ENCODE measurements at places on chromosomes 7 and 10. TPM values are rescaled to one million over a fixed set of nuclear protein-coding genes. Genes with fewer than 3 reads are reported as not detected.
A peak's percentile ranks its signal among the peaks of the same experiment; 100 is the strongest.

- DNase-seq = no peak
Measured at GRCh38 chr7:17194656-17195055, 103.8 kb upstream of the AHR start.

DNA sequence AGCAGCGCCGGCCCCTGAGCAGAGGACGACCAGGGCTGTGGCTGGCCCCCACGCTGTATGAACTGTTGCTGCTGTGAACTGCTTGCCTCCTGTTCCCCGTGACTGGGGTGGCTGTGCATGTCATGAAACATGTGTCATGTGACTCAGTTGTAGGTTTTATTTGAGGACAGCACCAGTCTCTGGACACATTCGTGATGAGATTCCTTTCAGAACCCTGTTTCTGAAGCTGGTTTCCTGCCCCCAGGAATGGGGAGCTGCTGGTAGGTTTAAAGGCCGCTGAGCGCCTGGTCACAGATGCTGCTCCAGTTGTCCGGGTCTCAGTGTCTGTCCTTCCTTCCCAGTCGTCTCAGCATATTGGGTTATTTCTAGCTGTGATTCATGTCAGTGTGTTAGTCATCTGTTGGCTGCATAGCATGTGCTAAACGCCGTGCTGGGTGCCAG, 79.1 kb upstream of the PPIF start:
- DNase-seq = peak; percentile 90

DNA sequence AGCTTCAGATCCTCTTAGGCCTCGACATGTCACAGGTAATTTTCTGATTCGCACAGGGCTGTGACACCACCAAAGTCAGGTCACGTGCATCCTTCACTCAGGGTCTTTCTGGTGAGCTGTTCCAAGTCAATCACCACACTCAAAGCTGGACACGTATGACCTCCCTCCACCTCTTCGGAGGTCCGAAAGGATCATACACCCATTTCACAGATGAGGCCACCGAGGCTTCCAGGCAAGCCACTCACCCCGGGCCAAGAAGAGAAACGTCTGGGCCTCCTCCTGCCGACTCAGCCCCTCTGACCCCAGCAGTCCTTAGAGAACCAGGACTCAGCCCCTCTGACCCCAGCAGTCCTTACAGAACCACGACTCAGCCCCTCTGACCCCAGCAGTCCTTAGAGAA, 74.6 kb downstream of the FOXL3 start:
- no peak for DNase-seq

GRCh38 chr7:117085275-117085674, 132.0 kb downstream of the ST7 start:
- peak; percentile 50 for DNase-seq

DNA sequence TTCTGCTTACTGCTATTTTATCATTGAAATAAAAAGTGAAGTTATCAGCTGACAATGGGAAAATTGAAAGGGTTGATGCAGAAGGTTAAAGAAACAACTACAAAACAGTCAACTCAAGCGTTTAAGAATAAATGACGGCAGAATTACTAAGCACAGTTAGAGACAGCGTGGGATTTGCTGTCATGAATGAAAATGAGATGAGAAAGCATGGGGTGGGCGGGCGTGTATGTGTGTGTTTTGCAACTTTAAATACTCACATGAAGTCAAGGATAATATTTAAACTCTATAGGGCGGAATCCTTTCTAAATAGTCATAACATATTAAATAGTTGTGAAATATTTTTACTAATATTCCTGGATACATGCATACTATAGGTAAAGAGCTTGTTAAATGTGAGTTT, 450.8 kb downstream of the ETV1 start:
- DNase-seq = peak; percentile 71

DNA sequence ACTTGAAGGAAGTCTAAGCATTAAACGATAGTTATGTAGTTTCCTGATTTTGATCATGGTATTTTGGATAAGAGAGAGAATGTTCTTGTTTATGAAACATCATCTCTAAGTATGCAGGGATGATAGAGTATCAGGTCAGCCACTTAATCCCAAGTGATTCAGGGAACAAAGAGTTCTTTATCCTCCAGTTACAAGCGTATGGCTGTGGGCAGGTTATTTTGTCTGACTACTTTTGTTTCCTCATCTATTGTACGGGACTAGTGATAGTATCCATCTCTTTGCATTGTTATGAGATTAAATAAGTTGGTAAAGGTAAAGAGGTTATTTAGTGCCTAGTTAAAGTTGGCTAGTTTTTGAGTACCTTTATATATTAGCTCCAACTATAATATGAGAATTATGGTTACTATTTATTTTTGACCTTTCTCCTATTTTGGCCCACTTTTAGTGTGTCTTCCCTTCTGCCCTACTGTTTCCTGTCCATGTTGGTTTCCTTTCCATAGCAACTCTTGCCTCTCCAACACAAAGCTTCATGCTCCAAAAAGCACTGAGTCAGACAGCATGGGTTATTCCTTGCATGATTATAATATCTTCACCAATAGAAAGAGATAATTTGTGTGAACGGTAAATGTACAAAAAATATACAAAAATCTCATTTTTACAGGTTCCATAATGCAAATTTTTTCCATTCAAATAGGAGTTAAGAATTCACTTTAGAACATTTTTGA, 65.4 kb downstream of the SP8 start:
- no peak for DNase-seq

Gene HOXA2
- total RNA-seq = not detected

Gene SVIL
- 6.6 TPM for total RNA-seq

Gene GSTO1
- total RNA-seq = 236 TPM

GRCh38 chr10:8238986-8239385, 184.5 kb downstream of the GATA3 start:
- DNase-seq = no peak

GRCh38 chr10:85786401-85786899, 580.1 kb downstream of the GRID1 start:
- DNase-seq = no peak

DNA sequence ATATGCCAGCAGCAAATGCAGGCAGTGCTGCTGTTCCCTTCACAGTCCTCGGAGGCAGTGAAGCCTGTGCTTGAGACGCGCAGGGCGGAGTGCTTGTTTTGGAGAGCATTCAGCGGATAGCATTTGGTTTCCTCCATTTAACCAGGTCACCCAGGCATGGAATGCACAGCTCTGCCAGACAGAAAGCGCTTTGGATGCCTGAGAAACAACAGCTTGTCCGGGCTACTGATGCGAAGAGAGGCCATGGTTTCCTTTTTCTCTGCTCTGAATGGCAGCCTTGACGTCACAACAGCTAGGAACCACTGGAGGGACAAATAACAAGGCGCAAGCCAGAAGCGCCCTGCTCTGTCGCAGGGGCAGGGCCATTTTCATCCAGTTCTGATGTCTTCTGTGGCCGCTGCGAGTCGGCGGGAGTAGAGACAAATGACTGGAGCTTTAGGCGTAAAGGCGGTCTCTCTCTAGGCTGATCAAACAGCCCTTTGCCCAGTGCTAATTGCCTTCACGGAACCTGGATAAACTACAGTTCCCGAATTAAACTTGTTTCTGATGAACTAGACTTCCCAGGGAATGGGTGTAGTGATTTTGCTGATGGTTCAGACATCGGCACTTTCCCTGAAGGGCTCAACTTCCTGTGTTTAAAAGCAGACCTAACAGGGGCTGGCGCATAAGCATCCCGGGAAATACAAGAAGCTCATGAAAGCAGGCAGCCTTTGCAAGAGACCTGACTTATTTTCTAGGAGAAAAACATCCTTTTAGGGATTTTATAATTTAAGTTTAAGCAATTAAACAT, 187.6 kb upstream of the KLF14 start:
- DNase-seq = peak; percentile 80

Gene GIMAP7
- total RNA-seq = not detected

GRCh38 chr7:132191418-132191817, 384.9 kb downstream of the PLXNA4 start:
- DNase-seq = no peak

DNA sequence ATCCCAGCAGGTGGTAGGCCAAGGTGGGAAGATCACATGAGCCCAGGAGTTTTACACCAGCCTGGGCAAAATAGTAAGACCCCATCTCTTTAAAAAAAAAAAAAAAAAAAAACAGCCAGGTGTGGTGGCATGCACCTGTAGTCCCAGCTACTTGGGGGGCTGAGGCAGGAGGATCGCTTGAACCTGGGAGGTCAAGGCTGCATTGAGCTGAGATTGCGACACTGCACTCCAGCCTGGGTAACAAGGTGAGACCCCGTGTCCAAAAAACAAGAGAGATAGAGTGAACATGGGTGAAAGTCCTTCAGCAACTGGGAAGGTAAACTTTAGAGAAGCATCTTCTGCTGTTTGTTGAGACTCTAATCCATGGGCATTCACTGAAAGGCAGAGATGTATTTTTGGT, 6.3 kb upstream of the LAMTOR4 start:
- DNase-seq = no peak

Gene CHRM2
- total RNA-seq = 5.2 TPM

GRCh38 chr10:13977861-13978532, 352.7 kb downstream of the FRMD4A start:
- no peak for DNase-seq

GRCh38 chr7:85125176-85125575, 61.7 kb downstream of the SEMA3D start:
- DNase-seq = no peak

GRCh38 chr10:128833671-128834070, 633.4 kb upstream of the MGMT start:
- no peak for DNase-seq

DNA sequence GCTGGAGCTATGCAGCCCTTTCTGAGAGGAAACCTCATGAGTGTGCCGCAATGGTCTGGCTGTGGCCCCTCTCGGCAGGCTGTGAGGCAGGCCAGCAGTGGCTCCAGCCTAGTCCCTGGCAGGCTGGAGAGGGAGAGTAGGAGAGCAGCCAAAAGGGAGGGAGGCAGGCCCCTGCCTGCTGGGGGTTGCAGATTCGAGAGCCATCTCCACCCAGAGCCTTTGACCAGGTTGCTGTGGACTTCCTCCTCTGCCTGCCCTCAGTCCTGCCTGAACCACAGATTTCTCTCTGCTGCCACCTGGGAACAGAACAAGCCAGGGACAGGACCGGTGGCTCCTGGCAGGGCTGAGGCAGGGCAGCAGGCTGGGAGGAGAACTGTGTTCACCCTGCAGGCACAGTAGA, 13.9 kb downstream of the PAX2 start:
- DNase-seq = no peak

Gene FAM24B
- 3.3 TPM for total RNA-seq

DNA sequence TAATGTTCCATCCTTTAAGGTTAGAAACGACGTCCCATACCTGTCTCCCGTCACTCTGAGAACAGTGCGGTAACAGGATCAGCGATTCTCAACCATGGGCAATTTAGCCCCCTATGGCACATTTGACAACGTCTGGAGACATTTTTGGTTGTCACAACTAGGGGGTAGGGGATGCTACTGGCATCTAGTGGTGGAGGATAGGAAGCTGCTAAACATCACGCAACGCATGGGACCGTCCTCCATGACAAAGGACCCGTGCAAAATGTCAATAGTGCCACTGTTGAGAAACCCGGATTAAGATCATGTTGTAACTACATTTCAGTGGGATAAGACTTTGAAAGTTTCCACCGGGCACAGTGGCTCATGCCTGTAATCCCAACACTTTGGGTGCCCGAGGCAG, 5.0 kb upstream of the PAXIP1 start:
- peak; percentile 2 for DNase-seq

- no peak for DNase-seq
Measured at GRCh38 chr10:89869180-89869579, 167.8 kb downstream of the KIF20B start.

GRCh38 chr10:46263831-46264268, 22.9 kb upstream of the ANTXRL start:
- no peak for DNase-seq

GRCh38 chr7:87146740-87147386, 5.4 kb upstream of the DMTF1 start:
- DNase-seq = no peak

Gene TYW1B
- total RNA-seq = 1.6 TPM

- no peak for DNase-seq
Measured at GRCh38 chr10:65628493-65629139, 1297.2 kb upstream of the LRRTM3 start.

DNA sequence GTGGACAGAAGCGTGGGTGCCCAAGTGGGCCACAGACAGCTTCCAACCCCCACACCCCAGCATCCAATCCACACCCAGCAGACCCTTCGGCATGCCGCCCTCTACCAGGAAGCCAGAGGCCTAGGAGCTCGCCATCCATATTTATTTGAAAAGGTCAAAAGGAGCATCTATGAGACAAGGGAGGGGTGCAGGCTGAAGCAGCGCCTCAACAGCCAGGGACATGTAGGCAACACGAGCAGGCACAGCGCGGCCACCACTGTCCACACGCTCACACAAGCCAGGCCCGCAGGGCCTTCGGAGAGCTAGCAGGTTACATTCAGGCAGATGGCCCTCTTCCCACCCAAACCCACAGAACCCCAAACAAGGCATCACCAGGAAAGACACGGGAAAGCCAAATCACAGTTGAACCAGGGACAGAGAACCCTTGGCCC, 34.6 kb downstream of the PSAP start:
- no peak for DNase-seq

Gene GALNT17
- not detected for total RNA-seq

Gene NEURL1
- 0.63 TPM for total RNA-seq

DNA sequence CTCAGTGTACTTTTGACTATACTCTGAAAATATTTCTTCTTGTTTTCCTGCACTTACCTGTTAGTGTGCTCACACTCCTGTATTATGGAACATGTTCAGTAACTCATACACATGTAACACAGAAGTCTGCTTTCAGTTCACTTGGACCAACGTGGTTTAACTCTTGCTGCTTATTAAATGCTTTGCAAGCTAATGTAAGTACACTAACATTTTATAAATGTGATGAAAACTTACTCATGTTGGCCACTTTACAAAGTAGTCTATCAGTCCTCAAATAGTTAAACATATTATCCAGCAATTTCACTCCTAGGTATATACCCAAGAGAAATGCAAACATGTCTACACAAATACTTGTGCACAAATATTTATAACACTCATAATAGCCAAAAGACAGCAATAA, 98.4 kb downstream of the UBE2H start:
- peak; percentile 16 for DNase-seq

GRCh38 chr10:125157505-125157904, 2.9 kb downstream of the CTBP2 start:
- peak; percentile 33 for DNase-seq

- no peak for DNase-seq
Measured at GRCh38 chr7:122300956-122301833, 3.4 kb downstream of the FEZF1 start.

GRCh38 chr7:157158400-157158799, 19.7 kb downstream of the UBE3C start:
- DNase-seq = peak; percentile 20

Gene GOT1
- 39.6 TPM for total RNA-seq

Measured in GM23248 (cell line).